ENCODE measurements at places on chromosomes 5 and 9.

GRCh38 chr5:153460421-153460820, 30.0 kb upstream of the GRIA1 start:
- no peak for DNase-seq

- DNase-seq, result no peak
Observed at GRCh38 chr9:136229096-136230065, 16.2 kb downstream of the QSOX2 start.

- DNase-seq, result no peak
Observed at GRCh38 chr5:72662305-72662704, 154.2 kb upstream of the TNPO1 start.

DNA sequence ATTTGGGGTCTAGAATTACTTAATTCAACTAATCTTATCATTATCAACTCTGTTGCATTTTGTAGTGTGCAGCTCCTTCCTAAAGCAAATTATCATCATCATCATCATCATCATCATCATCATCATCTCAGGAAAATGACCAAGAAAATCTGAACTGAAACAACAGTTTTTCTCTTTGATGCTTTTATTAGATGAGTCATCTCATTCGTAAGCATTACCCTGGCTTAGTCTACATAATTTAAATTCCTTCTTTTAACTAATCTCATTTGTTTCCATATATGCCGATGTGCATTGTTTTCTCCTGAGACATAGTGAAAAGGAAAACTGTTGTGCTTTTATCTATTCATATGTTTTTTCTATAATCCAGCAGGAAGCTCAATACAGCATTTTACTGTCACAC, 173.0 kb upstream of the PDE4D start:
- no peak for DNase-seq

- no peak for DNase-seq
Observed at GRCh38 chr9:78490231-78490630, 193.3 kb downstream of the PSAT1 start.

GRCh38 chr9:122031776-122032175, 61.3 kb downstream of the TTLL11 start:
- no peak for DNase-seq

DNA sequence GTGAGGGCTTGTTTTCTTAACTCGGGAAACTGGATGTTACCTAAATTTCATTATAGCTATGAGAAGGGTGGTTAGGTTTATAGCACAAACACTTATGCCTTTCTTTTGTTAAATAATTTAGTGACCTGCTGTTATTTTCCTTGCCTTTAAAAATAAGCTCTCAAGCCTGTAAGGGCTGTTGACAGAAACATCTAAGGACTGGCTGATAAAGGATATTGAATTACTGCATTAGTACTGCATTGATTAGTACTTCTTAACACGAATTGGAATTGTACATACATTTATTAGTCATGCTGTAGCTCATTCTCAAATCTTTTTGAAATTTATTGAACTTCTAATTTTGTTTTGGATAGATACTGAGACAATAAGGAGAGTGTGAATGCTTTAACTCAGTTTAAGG, 85.1 kb upstream of the DHFR start:
- no peak for DNase-seq

DNA sequence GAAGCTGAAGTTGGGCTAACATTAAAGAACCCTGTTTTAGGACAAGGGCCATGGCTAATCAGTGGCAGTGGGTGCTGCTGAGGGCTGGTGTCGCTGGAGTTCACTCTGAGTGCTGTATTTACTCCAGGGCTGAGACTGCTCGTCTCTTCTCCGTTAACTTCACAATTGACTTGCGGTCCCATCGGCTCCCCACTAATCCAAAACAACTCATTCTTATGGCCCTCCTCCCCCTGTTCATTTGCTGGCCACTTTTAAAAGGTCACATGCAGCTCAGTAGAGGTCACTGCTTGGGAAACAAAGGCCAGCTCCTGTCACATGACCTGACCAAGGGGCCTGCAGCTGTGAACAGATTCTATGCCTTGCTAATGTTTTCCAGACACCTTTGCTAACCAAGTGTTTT, 38.4 kb downstream of the PTCH1 start:
- no peak for DNase-seq

DNA sequence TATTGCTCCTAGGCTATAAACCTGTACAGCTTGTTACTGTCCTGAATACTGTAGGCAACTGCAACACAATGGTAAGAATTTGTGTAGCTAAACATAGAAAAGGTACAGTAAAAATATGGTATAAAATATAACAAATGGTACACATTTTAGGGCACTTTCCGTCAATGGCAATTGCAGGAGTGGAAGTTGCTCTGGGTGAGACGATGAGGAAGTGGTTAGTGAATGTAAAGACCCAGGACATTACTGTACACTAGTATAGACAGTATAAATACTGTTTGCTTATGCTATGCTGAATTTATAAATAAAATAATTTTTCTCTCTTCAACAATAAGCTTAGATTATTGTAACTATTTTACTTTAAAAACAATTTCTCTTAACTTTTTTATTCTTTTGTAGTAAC, 15.6 kb upstream of the ADRB2 start:
- no peak for DNase-seq

- no peak for DNase-seq
Observed at GRCh38 chr5:107640568-107640967, 30.2 kb downstream of the EFNA5 start.

DNA sequence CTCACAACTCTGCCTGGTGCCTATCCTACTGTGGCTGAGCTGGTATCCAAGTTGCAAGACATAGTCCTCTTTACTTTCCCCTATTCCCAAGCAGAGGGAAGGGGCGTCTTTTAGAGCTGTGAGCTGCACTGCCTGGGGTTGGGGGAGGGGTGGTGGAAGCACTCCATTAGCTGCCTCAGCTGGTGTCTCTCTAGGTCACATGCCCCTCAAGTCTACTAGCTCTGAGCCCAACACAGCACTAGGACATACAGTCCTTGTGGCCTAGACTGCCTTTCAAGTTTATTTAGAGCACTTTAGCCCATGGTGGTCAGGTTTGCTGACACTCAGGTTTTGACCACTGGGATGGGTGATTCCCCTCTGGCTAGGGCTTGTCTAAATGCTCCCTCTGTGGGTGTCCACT, 54.7 kb downstream of the SREK1 start:
- no peak for DNase-seq

- DNase-seq, result peak; percentile 40
Observed at GRCh38 chr5:177005619-177006264, 837 bp downstream of the UIMC1 start.

DNA sequence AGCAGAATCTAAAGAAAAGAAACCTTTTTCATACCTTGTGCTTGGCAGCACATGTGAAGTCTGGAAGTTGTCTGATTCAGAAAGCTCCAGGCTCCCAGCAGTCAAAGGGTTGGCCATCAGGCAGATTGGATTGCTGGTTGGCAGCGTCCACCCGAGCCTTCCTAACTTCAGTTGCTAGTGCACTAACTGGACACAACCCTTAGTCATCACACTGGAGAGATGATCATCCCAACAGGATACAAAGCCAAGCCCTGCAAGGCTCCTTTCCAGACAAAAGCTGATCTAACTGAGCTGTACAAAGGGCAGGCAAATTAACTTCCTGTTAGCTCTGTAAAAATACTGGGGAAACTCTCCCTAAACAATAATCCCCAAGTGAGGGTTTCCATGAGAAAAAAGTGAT, 185.6 kb downstream of the SNX18 start:
- no peak for DNase-seq

- no peak for DNase-seq
Observed at GRCh38 chr9:124503713-124504529, 3.3 kb downstream of the NR5A1 start.

DNA sequence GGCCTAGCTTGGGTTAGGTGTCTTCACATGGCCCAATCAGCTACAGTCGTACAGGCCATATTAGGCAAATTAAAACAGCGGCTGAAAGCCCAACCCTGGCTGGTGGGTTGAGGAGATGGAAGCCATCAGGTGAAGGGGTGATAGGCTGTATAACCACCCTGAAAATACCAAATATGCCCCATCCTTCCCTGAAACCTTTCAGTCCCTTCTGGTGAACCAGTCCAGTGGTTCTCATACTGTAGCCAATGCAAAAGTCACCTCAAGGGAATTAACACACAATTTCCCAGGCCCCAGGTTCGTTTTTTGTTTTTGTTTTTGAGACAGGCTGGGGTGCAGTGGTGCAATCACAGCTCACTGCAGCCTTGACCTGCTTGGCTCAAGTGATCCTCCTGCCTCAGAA, 19.8 kb upstream of the KCNV2 start:
- DNase-seq, result no peak

DNA sequence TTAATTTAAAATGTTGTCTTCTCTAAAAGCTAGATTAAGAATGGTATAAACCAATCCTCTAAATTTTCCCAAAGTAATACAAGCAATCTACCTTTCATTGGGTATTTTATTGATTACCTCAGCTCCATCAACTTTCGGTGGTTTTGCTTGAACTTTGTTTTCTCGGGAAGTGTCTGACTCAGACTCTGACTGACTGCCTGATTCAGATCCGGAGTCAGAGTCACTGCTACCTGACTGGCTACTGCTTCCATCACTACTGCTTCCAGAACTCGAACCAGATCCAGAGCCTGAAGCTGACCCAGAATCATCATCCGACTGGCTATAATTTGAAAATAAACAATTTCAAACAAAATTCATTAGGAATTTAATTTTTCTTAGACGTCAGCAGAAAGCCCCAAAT, 24.0 kb downstream of the CHD1 start:
- DNase-seq, result no peak

DNA sequence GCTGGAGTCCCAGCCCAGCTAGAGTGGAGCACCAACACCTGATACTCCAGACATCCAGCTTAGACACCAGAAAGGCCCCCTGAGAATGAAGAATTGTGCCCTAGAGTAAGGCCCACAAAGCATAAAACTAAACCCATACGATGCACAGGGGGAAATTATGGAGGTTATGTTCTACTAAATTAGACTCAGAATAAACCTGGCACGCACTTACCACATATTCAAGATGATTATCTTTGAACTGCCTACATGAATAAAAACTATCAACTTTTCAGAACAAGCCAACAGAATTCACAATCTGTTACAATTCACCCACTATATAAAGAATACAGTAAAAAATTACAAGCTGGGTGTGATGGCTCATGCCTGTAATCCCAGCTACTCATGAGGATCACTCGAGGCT, 168.5 kb downstream of the CPLANE1 start:
- DNase-seq, result no peak

DNA sequence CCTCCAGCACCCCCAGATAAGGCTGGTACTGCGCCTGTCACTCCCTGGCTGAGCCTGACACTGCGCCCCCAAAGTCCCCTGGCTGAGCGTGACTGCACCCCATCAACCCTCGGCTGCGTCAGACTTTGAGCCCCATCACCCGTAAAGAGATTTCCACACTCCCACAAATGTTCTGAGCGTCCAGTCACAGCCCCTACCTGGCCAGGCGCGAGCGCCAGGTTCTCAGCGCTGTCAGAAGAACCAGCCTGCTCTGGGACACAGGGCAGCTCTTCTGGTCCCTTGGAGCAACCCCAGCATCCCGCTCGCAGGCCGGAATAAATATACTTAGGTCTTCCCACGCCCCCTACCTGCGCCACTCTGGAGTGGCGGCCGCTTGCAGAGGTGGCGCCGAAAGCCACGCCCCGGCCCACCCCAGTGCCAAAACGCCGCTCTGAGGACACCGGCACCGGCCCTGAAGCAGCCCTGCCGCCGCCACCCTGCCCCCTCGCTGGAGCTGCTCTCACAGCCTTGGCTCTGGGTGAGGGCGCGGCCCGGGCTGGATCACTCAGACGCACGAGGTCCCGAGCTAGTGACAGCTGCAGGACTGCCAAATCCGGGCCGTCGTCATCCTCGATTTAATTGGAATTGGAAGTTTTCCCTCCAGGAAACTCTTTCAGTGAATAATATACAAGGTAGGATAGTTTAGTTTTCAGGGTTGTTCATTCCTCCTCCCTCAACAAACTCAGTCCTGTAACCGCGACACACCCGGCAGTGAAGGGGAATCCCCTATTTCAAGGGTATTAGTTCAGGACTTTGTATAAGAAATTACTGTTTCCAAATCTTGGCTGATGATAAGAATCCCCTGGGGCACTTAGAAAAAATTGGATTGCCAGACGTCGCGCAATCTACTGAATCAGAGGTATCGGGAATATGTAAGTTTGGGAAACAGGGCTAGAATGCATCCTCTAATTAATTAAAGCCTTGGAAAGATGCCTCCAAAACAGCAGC, 1.2 kb upstream of the CEMIP2 start:
- DNase-seq, result peak; percentile 77

DNA sequence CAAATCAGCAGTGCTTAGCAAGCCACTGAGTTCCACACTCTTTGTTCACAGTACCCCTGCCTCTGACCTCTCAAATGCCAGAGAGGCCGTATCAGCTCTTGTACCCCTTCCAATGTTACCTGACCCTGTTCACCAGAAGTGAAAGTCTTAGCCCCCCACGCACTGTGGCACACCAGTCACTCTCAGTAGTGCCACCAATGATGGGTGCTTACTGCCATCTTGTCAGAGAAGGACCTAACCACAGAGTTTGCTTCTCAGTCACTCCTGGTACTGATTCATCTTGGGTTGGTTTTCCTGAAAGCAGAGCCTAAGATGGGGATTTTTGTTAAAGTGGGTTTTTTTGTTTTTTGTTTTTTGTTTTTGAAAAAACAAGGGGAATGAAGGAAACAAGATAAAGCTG, 28.8 kb upstream of the PANK3 start:
- DNase-seq, result no peak

GRCh38 chr5:59055745-59056448, 473.0 kb downstream of the RAB3C start:
- DNase-seq, result no peak

DNA sequence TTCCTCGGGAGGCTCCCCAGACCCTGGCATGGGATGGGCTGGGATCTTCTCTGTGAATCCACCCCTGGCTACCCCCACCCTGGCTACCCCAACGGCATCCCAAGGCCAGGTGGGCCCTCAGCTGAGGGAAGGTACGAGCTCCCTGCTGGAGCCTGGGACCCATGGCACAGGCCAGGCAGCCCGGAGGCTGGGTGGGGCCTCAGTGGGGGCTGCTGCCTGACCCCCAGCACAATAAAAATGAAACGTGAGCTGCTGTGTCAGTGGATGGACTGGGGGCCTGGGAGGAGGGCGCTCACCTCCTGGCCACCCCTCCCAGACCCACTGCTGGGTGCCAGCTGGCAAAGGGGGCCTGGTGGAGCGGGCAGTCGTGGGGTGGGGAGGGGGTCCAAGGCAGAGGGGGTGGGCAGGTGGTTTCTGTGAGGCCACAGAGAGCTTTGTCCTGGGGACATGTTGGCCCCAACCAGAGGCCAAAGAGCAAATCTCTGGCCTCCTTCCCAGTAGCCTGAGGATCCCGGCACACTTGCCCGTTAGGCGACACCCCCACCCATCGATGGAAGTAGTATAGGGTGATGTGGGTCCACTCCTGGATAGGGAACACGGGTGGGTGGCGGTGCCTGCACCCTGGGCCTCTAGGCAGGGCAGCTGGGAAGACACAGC, 9.8 kb downstream of the EGFL7 start:
- no peak for DNase-seq
